Stimulated activated effector memory CD8-positive, alpha-beta T cell treated with anti-CD3 and anti-CD28 coated beads, Interleukin-12 subunit alpha, Interleukin-12 subunit beta, amount 100 ng/mL, for 72 hours (primary cell): ENCODE measurements at places on chromosomes 12 and 14.

DNA sequence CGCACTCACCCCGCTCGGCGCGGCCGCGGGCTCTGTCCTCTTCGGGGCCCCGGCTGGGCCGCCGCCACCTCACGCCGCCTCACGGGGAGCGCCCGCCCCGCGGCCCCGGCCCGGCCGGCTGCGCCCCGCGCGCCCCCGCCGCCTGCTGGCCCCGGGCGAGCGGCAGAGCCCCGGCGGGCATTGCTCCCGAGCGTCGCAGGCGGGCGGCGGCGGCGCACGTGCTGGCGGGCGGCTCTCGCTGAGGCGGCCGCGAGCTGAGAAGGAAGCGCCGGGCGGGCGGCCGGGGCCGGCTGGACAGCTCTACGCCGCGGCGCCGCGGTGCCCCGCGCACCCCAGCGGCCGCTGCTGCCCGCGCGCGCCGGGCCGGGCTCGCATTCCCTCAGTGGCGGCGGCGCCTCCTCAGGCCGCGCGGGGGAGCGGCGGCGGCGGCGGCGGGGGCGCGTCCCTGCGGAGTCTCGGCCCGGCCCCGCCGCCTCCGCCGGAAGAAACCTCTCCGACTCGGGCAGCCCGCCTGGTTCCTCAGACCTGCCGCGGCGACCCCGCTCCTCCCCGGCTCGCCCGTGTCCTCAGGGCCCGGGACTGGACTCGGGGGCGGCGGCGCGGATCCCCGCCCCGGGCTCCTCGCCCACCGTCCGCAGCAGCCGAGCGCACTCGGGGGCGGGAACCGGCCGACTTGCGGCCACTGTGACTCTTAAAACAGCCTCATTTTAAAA lies at the start of gene PITPNM2:
Gene PITPNM2 (minus strand): TSS at position 347 of the 713 bp plus-strand sequence. CDS start 116,500 bp downstream, outside the sequence.
- DNase-seq = peak; percentile 49

DNA sequence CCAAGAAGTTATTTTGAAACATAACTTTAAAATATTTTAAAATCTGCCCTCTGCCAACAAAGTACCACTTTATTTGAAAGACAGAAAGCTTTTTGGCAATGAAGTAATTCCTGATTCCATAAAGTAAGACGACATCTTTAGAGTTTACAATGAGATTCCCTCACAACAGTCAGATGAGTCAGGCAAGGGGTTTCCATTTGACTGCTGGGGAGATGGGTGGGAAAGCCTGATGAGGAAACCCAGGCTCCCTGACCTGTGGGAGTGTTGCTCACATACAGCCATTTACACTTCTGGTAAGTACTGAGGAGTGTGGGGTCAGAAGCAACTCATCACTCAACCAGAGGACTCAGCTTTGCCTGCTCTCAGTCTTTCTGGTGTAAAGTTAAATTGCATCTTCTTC lies 10.2 kb downstream of the KITLG start:
- no peak for DNase-seq

DNA sequence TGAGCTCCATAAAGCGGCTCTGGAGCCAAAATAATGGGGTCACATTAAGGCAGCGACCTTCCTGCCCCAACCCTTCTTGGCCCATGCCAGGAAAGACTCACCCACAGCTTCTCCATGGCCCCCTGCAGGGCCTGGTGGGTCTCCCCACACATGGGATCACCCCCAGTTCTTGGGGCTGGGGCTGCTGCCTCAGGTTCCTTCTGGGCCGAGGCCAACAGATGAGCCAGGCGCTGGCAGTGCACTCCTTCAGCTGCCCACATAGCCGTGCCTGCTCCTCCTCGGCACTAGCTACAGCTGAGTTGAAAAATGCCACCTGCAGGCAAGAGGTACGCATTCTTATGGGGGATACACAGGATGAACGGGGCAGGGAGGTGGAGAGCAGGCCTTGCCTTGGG lies 14.8 kb upstream of the BLTP3B start:
- DNase-seq = no peak

GRCh38 chr12:12681061-12681765 lies 14.8 kb downstream of the GPR19 start:
- DNase-seq = no peak

- no peak for DNase-seq
Measured at GRCh38 chr14:59484639-59485175, 390 bp downstream of the JKAMP start.

DNA sequence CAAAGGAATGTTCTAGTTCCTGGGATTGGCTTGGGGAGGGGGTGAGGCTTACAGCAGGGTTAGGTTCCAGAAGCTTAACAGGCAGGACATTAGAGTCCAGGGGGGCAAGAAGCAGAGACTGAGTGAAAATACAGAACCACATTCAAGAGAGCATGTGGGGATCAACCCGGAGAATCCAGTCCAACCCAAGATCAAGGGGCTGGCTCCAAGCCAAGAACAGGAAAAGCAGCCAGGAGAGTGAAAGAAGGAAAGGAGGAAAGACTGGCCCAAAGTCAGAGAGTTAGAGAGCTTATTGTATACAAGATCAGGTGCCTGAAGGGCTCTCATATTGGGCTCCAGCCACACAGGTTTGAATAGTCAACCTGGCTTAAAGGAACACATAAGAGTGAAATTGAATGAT lies 190.3 kb upstream of the CDKN3 start:
- DNase-seq = no peak
